Activated CD4-positive, alpha-beta T cell treated with anti-CD3 and anti-CD28 coated beads, Interleukin-2, amount 50 U/mL, for 4 hours (primary cell): ENCODE measurements at places on chromosomes 4 and X.

DNA sequence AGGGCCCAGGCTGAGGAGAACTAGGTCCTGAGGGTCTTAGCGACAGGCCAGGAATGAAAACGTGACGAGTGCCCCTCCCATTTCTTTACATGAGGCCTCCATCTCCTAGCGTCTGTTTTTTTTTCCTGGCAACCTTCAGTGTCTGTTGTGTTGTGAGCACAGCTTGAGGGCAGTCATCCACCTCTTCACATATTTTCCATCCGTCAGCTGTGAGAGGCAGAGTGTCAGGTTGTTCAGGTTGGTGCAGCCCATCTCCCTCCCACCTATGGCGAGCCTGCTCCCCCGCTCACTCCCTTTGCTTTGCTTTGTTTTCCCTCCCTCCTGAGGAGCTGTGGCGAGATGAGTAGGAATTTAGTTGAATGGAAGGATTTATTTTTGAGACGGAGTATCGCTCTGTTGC lies 51.7 kb upstream of the CHRNA9 start:
- DNase-seq: peak; percentile 58

DNA sequence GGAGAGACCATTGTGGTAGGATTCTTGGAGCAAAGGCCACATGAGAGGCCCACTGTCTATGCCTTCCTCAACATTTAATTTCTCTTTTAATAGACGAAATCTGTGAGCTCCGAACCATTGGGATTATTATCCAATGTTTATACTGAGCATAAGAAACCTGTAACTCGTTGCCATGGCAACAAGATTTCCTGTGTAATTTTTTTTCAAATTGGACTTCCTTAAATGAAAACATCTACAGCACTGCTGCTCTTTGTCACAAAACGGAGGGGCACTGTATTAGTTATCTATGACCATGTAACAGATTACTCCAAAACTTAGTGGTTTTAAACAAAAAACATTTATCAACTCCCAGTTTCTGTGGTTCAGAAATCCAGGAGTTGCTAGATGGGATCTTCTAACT lies 38.7 kb downstream of the PPP1R2C start:
- no peak for DNase-seq

DNA sequence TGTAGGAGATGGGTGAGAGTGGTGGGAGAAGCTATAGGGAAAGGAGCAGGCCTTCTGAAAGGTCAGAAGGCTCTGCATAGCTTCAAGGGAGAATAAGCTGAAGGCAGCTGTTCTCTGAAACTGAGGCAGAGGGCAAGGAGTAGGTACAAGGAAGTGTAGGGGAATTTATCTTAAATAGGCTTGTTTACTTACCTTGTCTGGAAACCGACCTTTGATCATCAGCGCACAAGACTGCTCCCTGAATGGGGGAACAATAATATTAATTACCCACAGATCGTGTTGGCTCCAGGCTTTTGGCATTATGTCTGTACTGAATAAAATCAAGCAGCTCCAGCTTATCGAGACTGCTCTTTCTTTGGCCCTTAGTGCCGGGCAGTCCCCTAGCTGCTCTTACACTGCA lies 175.5 kb upstream of the MAGEB16 start:
- DNase-seq: no peak

- DNase-seq: peak; percentile 1
Observed at GRCh38 chrX:16484338-16484737, 165.6 kb upstream of the S100G start.
